ENCODE measurements at places on chromosomes 1 and 21.

- DNase-seq = no peak
Observed at GRCh38 chr1:89587729-89588161, 45.2 kb upstream of the LRRC8C start.

DNA sequence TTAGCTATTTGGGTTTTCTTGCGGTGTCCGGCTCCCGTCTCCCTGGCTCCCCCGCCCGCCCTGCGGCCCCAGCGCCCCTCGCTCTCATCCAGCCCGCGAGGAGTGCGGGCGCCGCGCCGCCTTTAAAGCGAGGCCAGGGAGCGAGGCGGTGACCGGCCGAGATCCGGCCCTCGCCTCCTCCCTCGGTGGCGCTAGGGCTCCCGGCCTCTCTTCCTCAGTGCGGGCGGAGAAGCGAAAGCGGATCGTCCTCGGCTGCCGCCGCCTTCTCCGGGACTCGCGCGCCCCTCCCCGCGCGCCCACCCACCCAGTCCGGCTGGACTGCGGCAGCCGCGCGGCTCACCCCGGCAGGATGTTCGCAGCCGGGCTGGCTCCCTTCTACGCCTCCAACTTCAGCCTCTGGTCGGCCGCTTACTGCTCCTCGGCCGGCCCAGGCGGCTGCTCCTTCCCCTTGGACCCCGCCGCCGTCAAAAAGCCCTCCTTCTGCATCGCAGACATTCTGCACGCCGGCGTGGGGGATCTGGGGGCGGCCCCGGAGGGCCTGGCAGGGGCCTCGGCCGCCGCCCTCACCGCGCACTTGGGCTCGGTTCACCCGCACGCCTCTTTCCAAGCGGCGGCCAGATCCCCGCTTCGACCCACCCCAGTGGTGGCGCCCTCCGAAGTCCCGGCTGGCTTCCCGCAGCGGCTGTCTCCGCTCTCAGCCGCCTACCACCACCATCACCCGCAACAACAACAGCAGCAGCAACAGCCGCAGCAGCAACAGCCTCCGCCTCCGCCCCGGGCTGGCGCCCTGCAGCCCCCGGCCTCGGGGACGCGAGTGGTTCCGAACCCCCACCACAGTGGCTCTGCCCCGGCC is 492 bp downstream of the HLX start:
- DNase-seq = no peak

DNA sequence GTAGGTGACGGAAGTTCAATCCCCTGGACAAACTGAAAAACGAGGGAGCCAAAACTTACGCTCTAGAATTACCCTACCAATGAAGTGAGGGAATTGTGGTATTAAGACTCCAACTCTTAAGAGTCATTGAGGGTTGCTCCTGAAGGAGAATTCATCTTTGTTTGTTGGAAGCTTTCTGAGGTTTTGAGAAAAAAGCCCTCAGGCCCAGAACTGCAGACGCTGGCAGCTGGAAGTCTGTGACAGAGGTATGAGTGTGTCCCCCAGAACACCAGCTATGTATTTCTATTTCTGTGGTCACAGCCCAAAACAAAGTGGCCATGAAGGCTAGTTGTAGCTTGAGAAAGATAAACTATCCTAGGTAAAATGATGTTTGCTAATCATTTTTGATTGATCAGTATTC is 438.8 kb upstream of the B3GALT2 start:
- no peak for DNase-seq

DNA sequence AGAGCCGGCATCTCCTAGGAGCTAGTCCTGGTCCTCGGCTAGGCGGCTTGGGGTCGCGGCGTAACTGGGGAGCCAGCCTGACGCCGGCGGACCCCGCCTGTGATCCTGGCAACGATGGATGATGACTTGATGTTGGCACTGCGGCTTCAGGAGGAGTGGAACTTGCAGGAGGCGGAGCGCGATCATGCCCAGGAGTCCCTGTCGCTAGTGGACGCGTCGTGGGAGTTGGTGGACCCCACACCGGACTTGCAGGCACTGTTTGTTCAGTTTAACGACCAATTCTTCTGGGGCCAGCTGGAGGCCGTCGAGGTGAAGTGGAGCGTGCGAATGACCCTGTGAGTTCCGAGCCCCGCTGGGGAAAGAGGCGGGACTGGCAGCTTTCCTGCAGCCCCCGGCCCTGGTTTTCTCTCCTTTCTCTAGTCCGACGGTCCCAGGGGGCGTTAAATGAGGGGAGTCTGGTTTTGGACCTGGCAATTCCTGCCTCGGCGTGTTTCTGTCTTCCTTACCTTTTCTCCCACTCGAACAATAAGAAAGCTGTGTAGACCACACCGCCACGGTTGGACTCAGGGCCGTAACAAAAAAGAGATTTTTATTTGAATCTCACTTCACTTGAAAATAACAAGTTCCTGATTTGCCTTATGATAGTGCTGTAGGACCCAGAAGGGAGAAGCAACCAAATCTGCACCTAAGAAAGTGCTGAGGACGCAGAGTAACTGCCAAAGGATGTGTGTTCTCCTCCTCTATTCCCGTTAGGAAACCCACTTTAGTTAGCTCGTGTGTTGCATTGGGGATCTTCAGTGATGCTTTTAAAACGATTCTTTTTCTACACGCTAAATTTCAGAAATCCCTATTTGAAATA is at the start of gene SPRTN:
TSS of gene SPRTN (plus strand) at position 24 of the 859 bp plus-strand sequence. CDS start at position 115, 91 bp downstream.
- DNase-seq = no peak

DNA sequence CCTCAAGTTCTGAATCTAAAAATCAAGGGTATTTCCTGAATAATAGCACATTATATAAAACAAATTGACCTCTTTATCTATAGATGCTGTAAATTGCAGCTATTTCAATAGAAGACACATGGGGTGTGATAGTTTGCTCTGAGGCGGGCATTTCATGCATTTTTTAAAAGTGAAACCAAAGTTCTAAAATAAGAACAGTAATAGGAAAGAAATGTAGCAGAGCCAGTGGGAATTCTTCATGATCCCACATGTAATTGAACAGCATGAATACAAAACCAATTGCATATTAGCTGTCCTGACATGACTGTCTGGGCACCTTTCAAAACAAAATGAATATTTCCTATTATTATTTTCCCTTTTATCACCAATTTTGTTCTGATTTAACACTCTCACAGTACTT is 85.0 kb downstream of the RGS21 start:
- no peak for DNase-seq
